ENCODE measurements at places on chromosomes 7 and 10.

DNA sequence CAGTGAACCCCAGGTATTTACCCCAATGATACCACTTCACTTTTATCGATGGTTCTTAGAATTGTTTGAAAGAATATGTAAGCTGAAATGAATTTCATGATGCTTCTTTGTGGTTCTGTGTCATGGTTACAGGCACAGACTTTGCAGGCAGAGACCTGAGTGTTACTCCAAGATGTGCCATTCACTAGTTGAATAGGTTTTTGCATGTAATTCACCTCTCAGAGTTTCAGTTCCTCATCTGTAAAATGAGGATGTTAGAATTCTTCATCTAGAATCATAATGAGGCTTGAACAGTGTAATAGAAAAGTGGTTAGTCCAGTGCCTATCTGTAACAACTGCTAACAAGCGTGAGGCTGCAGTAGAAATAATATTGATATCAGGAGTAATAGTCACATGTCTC, 54.6 kb downstream of the VSTM2A start:
- DNase-seq = no peak

DNA sequence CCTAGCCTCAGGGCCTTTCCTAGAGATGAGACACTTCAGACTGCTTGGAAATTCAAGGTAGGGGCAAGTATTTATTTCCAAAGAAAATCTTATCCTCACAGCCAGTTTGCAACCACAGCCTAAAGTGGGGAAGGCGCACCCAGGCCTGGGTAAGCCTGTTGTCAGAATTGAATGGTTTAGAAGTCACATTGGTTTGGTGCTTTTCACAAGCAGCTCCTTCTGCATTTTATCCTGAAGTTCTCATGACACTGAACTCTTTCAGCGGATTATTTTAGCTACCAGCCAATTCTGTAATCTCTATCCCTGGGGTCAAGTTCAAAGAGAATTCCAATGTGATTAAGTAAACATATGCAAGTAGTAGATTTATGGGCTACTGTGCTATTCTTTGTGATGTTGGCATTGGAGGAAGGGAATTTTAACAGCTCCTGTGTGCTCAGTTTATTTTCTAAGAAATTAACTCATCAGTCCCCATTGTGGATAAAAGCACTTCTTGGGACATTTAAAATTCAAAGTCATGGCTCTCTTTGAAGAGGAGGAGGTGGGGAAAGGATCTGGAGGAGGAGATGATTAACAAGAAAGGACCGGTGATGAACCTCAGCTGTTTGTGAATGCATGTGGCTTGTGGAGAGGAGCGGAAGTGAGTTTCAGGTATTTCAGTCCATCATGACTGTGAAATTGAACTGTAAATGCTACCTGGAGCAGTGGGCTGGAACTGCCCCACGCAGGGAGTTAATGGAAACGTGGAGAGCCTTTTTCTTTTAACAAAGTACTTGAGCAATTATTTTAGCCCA, 90.2 kb upstream of the CACUL1 start:
- no peak for DNase-seq

DNA sequence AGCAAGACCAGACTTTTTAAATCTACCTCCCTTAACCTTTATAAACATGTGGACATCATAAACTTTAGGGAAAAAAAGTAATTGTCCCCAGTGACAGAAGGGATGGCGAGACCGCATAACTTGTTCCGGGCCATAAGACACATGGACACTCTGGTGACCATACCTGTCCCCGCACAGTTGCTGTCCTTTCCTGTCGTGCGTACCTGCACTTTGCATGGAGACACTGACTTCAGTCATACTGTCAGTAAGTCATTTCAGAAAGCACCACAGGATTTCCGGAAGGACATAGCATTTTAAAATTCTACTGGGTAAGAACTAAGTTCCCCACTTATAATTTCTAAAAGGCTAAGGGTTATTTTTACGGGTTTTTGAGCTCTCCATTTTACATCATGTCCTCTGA, 120.9 kb downstream of the CREB5 start:
- DNase-seq = no peak

GRCh38 chr7:149304006-149304405, 42.0 kb downstream of the ZNF783 start:
- no peak for DNase-seq

- DNase-seq = no peak
These were observed 55.0 kb downstream of the TRRAP start for GRCh38 chr7:98933321-98933720.

Data from fibroblast of skin of right biceps (primary cell).